Sigmoid colon (tissue), 7 donors: ENCODE measurements at places on chromosomes 13 and 19. TPM values are rescaled to one million over a fixed set of nuclear protein-coding genes. Genes with fewer than 3 reads are reported as not detected.

- H3K27me3 ChIP-seq, result peaks cover 21% of the 10 kb centered on the region
- no peak overlapping the region for H3K27ac ChIP-seq
- no peaks in the 10 kb centered on the region for H3K36me3 ChIP-seq
- DNase-seq, result peak; percentile 84
- H3K4me1 ChIP-seq, result no peaks in the 10 kb centered on the region
- H3K4me3 ChIP-seq, result no peak overlapping the region
Observed at GRCh38 chr19:778910-779653, 18.2 kb upstream of the PTBP1 start.

DNA sequence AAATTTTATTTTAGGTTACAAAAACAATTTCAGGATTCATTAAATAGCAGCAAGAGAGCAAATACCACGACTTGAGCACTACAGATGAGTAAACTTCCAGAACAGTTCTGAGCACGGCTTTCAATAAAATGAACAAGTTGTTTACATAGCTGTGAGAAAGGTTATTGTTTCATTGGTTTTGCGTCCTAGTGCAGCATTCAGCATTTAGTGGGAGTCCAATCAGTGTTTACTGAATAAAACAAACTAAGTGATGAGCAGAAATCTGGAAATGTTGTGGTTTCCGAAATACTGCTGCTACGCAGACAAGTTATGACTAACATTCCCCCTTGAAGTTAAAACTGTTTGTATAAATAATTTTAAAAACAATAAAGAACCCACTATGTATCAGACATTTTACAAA is 251.5 kb upstream of the STARD13 start:
- peak overlapping the region; percentile 91 for H3K27ac ChIP-seq
- H3K4me1 ChIP-seq, result peaks cover 54% of the 10 kb centered on the region
- peak overlapping the region; percentile 8 for H3K4me3 ChIP-seq
- no peak for DNase-seq
- H3K27me3 ChIP-seq, result no peaks in the 10 kb centered on the region
- no peaks in the 10 kb centered on the region for H3K36me3 ChIP-seq

- no peak overlapping the region for H3K27ac ChIP-seq
- H3K36me3 ChIP-seq, result no peaks in the 10 kb centered on the region
- no peaks in the 10 kb centered on the region for H3K27me3 ChIP-seq
- no peak overlapping the region for H3K4me3 ChIP-seq
- H3K4me1 ChIP-seq, result no peaks in the 10 kb centered on the region
Observed at GRCh38 chr13:105048677-105049076, 1486.8 kb downstream of the EFNB2 start.

DNA sequence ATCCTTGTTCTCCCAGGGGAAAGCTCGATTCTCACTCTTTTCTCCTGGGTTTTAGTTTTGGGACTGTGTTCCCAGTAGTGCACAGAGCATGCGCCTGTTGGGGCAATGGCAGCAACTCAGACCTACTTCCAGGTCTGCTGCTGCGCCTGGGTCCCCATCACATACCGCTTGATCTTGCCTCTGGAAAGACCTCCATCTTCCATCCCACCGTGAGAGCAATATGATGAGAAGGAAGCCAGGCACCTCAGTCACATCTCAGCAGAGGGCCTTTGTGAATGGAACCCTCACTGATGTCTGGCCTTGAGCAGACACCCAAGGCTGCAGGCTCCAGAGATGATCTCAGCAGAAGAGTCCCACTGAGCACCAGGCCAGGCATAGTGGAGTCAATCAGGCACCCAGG is 176.8 kb upstream of the ZNF507 start:
- no peaks in the 10 kb centered on the region for H3K27me3 ChIP-seq
- DNase-seq, result peak; percentile 13
- H3K27ac ChIP-seq, result no peak overlapping the region
- H3K36me3 ChIP-seq, result no peaks in the 10 kb centered on the region
- no peak overlapping the region for H3K4me3 ChIP-seq
- no peaks in the 10 kb centered on the region for H3K4me1 ChIP-seq

- DNase-seq, result no peak
- no peak overlapping the region for H3K4me3 ChIP-seq
- H3K36me3 ChIP-seq, result no peaks in the 10 kb centered on the region
- no peaks in the 10 kb centered on the region for H3K4me1 ChIP-seq
Observed at GRCh38 chr13:93680329-93680728, 453.7 kb downstream of the GPC6 start.

DNA sequence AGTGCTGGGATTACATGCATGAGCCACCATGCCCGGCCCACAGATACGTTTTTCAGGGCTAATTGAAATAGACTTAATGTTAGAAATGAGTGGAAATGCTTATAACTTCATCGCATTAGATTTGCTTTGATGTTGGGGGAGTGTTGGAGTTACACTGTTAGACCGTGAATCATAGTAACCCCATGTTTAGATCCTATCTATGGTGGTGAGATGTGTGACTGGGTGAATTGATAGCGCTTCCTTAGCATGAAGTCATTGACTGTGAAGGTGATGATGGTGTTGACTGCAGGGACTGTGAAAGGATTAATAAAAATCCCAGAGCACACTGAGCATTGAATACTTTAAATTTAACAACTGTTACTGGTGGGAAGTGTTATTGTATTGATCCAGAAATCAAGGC is 1.7 kb downstream of the ZNF264 start:
- H3K4me1 ChIP-seq, result peaks cover 30% of the 10 kb centered on the region
- H3K4me3 ChIP-seq, result peak overlapping the region; percentile 76
- peaks cover 46% of the 10 kb centered on the region for H3K36me3 ChIP-seq
- no peaks in the 10 kb centered on the region for H3K27me3 ChIP-seq
- H3K27ac ChIP-seq, result no peak overlapping the region

GRCh38 chr13:33849211-33849610 is 31.3 kb downstream of the RFC3 start:
- no peaks in the 10 kb centered on the region for H3K4me1 ChIP-seq
- H3K4me3 ChIP-seq, result no peak overlapping the region
- H3K27ac ChIP-seq, result no peak overlapping the region
- H3K36me3 ChIP-seq, result no peaks in the 10 kb centered on the region
- no peak for DNase-seq

The CLDND2 gene
- not detected for total RNA-seq

The HIPK4 gene
- not detected for total RNA-seq
